Activated T-cell treated with anti-CD3 and anti-CD28 coated beads, Interleukin-2, amount 50 U/mL, for 4 hours (primary cell): ENCODE measurements at places on chromosomes 7 and 10. TPM values are rescaled to one million over a fixed set of nuclear protein-coding genes. Genes with fewer than 3 reads are reported as not detected.

The NKX6-2 gene
- not detected for total RNA-seq

The SLC29A4 gene
- 0.34 TPM for total RNA-seq

The SPACDR gene
- total RNA-seq = 0.26 TPM

The ZNF92 gene
- 8.1 TPM for total RNA-seq

The TEX36 gene
- not detected for total RNA-seq

- no peak for DNase-seq
Observed at GRCh38 chr7:27462575-27463270, 200.0 kb downstream of the HIBADH start.

- DNase-seq = no peak
Observed at GRCh38 chr10:95877881-95878280, 29.9 kb upstream of the CC2D2B start.

- DNase-seq = no peak
Observed at GRCh38 chr7:27051451-27051850, 44.3 kb downstream of the HOXA1 start.

- no peak for DNase-seq
Observed at GRCh38 chr7:151233804-151234203, 1.5 kb downstream of the CHPF2 start.

- no peak for DNase-seq
Observed at GRCh38 chr10:24152270-24152669, 56.7 kb upstream of the KIAA1217 start.

- DNase-seq = no peak
Observed at GRCh38 chr7:127876393-127876792, 154.8 kb downstream of the LRRC4 start.

DNA sequence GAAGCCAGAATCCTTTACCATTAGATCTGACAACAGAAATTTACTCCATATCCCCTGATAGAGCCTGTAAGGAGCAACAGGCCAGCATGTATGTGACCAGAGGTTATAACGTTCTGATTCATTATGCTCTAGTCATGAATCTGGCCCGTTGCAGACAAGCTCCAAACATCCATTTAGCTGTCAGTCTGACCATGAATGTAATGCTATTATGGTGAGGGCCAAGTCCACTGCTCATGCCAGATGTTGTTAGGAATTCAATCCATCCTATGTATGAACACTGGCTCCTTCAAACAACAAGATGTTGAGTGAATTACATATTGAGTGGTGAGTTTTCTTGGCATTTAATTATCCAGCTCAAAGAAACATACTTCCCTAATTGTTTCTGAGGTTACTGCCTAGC is 610.1 kb upstream of the ANKRD30A start:
- DNase-seq = no peak

- DNase-seq = no peak
Observed at GRCh38 chr10:124946945-124947344, 5.0 kb downstream of the ZRANB1 start.

- DNase-seq = peak; percentile 61
Observed at GRCh38 chr7:139635526-139636302, 112.2 kb downstream of the CLEC2L start.
